CD8-positive, alpha-beta memory T cell (primary cell): ENCODE measurements at places on chromosomes 1 and 21. TPM values are rescaled to one million over a fixed set of nuclear protein-coding genes. Genes with fewer than 3 reads are reported as not detected.

Gene TMCC2
- total RNA-seq = 8.4 TPM

Gene CAMK2N1
- total RNA-seq = 2.8 TPM

- no peak overlapping the region for H3K4me3 ChIP-seq
- no peak overlapping the region for H3K27ac ChIP-seq
- H3K4me1 ChIP-seq = peaks cover 12% of the 10 kb centered on the region
- H3K36me3 ChIP-seq = peaks cover 12% of the 10 kb centered on the region
- no peaks in the 10 kb centered on the region for H3K27me3 ChIP-seq
- DNase-seq = no peak
Measured at GRCh38 chr1:207355513-207356295, 34.2 kb downstream of the CD55 start.

DNA sequence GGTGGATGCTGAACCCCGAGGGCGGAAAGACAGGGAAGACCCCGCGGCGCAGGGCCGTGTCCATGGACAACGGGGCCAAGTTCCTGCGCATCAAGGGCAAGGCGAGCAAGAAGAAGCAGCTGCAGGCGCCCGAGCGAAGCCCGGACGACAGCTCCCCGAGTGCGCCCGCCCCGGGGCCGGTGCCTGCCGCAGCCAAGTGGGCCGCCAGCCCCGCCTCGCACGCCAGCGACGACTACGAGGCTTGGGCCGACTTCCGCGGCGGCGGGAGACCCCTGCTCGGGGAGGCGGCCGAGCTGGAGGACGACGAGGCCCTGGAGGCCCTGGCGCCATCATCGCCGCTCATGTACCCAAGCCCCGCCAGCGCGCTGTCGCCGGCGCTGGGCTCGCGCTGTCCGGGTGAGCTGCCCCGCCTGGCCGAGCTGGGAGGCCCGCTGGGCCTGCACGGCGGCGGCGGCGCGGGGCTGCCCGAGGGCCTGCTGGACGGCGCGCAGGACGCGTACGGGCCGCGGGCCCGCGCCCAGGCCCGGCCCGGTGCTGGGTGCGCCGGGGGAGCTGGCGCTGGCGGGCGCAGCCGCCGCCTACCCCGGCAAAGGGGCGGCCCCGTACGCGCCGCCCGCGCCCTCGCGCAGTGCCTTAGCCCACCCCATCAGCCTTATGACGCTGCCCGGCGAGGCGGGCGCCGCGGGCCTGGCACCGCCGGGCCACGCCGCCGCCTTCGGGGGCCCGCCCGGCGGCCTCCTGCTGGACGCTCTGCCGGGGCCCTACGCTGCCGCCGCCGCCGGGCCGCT lies 20.7 kb downstream of the FOXO6 start:
- H3K4me3 ChIP-seq = no peak overlapping the region
- no peak overlapping the region for H3K27ac ChIP-seq
- DNase-seq = peak; percentile 35
- peaks cover 28% of the 10 kb centered on the region for H3K27me3 ChIP-seq

DNA sequence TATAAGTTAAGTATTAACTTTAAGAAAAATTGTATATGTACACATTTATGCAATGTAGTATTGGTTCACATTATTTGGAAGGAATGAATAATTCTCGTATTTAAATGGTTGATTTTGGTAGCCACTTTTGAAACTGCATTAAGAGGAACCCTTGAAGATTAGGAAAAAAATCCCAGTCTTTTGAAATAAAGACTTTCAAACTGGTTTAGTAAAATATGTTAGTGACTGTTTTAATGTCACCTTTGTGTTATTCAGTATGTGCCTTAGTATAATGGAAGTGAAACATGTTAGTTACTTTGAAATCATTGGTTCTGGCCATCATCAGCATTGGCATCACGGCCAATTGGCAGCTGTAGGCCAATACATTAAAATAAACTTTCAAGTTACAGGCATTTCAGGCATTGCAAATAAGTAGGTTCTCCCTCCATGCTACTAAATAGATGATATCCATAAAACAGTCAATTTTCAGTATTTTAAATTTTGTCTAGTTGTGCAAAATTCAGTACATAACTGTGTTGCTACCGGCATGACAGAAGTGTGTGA lies 4.4 kb downstream of the MIER1 start:
- no peaks in the 10 kb centered on the region for H3K27me3 ChIP-seq
- no peak for DNase-seq
- H3K4me3 ChIP-seq = peak overlapping the region; percentile 79
- H3K36me3 ChIP-seq = no peaks in the 10 kb centered on the region
- H3K4me1 ChIP-seq = peaks cover 49% of the 10 kb centered on the region

DNA sequence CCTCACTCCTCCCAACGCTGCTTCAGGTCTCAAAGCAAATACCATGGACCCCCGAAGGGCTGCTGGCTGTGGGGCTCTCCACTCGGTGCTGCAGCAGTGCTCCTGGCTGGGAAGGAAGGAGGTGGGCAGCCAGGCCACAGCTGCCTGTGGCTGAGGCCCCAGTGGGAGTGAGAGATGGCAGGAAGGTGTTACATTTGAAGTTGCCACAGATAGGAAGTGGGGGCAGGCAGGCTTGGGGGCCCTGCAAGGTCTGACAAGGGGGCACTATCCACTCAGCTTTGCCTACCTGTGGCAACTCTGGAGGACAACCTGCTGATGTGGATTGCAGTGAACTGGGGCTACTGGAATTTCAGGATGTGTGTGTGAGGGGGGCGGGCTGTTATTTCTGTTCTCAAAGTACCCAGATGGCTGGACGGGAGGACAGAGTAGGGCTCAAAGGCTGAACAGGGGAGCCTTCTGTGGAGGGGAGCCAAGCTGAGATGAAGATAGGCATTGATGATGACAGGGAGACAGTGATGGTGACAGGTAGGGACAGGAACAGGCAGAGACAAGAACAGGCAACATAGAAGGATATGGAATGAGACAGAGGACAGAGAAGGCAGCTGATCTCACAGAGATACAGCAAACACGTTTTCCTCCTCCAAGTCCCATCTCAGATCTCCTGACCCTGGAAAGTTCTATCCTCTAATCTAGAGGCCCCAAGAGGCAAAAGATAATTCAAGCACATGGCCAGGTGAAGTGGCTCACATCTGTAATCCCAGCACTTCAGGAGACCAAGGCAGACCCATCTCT lies 1.8 kb downstream of the ZNF683 start:
- no peaks in the 10 kb centered on the region for H3K27me3 ChIP-seq
- H3K27ac ChIP-seq = peak overlapping the region; percentile 8
- DNase-seq = peak; percentile 55
- H3K4me3 ChIP-seq = peak overlapping the region; percentile 25

GRCh38 chr1:150610576-150610975 lies 18.8 kb downstream of the ENSA start:
- H3K4me1 ChIP-seq = peaks cover 46% of the 10 kb centered on the region
- DNase-seq = no peak
- no peaks in the 10 kb centered on the region for H3K27me3 ChIP-seq
- no peaks in the 10 kb centered on the region for H3K36me3 ChIP-seq
- peak overlapping the region; percentile 92 for H3K27ac ChIP-seq
